Retina (tissue), 1 donor: ENCODE measurements at places on chromosomes 11 and 22.
A peak's percentile ranks its signal among the peaks of the same experiment; 100 is the strongest.

GRCh38 chr11:60195923-60196368, 13.1 kb upstream of the MS4A6A start:
- no peak for DNase-seq

- DNase-seq, result no peak
Observed at GRCh38 chr22:29393019-29393608, 4.7 kb upstream of the AP1B1 start.

DNA sequence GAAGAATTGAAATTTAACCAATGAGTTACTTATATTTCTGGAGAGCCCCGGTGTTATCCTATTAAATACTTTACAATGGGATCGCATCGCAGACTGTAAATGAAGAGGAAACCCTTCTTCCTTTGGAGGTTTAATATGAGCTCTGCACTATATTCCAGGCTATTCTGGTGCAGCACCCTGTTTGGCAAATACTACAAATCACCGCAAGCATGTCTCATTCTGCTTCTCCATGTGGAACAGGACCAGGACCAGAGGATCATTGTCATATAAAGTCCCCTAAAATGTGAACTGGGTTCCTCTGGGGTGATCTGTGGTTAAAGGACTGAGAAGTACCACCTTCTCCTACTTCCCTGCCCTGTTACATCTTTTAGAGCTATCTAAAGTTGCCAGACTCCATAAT, 703.7 kb downstream of the DLG2 start:
- DNase-seq, result peak; percentile 3

- DNase-seq, result peak; percentile 23
Observed at GRCh38 chr11:22539821-22540256, 85.8 kb downstream of the FANCF start.

DNA sequence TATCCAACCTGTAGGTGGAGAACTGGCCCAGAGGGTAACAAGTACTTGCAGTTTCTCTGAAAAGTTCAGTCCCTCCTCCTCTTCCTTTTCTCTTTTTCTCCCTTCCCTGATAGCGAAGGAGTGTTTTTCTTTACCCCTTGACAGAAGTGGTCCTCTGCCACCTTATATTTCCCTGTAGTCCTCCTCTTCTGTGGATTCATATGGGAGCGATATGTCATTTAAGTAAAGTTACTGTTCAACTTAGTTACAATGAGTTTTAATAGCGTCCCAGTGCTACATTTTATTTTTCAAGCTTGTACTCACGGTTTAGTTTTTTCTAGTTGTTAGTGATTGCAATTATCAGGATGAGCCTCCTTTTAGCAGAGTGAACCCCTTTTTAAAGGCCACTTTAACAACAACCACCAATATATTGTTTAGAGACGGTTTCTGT, 1.4 kb downstream of the PCF11 start:
- no peak for DNase-seq

DNA sequence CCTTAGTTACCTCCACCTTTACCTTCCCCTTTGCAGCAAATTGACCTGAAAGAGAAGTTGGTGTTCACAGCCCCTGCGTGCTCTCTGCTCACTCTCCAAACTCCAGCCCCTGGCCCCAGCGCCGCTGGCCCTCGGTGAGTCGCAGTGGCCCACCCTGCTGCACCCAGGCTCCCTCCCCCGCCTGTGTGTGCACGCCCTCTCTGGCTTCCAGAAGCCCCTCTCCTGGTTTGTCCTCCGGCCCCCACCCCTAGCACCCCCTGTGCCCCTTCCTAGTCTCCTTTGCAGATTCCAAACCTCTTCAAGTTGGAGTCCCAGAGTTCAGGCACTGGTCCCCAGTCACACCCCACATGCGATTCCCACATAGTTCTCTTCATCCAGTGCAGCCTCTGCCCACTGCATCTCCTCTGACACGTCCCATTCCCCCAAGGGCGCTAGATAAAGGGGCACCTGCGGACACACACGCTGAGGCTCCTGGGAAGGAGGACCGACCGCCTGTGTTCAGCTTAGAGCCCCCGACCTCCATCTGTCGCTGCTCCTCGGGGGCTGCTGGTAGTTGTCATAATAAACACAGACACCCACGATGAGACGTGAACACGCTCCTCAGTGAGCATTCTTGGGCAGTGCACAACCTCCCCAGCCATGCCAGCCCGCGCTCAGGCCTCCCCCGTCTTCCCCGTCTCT, 1.5 kb upstream of the PHRF1 start:
- no peak for DNase-seq

GRCh38 chr11:68890490-68891231, 13.0 kb downstream of the MRPL21 start:
- DNase-seq, result no peak

DNA sequence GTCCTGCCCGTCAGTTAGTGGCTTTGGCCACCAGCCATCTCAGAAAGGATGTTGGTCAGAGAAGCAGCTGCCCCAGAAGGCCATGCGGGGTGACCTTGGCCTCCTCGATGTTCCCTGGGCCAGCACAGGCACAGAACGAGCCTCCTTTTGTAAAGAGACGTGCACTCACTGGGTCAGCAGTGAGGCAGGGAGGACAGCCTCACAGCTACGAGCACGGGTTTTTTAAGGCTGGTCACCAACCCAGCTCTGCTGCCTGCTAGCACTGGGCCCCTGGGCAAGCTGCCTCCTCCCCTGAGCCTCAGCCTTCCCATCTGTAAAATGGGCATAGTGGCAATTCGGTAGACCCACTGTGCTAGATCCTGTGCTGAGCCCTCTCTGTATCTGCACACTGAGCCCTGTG, 10.8 kb downstream of the IGLL1 start:
- DNase-seq, result no peak

GRCh38 chr11:120601536-120601935, 90.0 kb downstream of the GRIK4 start:
- DNase-seq, result no peak

GRCh38 chr11:776561-777287, 563 bp downstream of the GATD1 start:
- peak; percentile 64 for DNase-seq

GRCh38 chr22:45532235-45532631, 29.6 kb downstream of the FBLN1 start:
- DNase-seq, result no peak

- no peak for DNase-seq
Observed at GRCh38 chr11:35066783-35067423, 72.1 kb upstream of the CD44 start.
